C1 segment of cervical spinal cord (tissue), 14 donors: ENCODE measurements at places on chromosomes 6 and 20.

DNA sequence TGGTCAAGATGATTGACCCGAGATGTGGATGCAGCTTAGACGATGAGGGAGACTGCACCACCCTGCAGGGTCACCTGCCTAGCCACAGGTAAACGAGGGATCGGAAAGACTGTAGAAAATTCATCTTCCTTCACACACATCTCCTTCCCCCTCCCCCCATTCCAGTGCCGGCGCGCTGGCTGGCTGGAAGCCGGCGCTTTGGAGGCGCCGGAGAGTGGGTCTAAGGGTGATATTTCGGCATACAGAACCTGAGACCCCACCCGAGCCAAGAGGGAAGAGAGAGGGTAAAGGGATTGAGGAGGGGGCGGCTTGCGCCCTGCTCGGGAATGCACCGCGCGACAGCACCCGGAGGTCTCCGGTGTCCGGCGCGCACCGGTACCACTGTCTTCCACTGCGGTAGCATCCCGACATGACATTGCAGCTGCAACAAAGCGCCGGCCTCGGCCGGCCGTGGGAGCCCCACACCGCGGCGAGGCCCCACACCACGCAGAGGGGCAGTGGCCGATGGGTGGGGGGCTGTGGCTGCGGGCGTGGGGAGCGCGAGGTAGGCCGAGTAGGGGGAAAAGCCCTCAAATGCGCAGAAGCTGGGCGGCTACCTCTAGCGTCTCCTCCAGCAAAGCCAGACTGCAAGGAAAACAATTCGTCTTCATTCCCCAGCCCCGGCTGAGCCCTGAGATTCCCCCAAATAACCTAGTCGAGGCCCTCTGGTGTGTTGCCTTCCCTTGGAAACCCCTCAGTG, 984 bp downstream of the TNFRSF21 start:
- peak; percentile 32 for DNase-seq

- DNase-seq = no peak
Observed at GRCh38 chr20:11249683-11250082, 575.9 kb upstream of the JAG1 start.

GRCh38 chr6:1679031-1679687, 69.4 kb downstream of the FOXC1 start:
- DNase-seq = no peak

- no peak for DNase-seq
Observed at GRCh38 chr20:57564180-57564802, 3.4 kb downstream of the PCK1 start.

DNA sequence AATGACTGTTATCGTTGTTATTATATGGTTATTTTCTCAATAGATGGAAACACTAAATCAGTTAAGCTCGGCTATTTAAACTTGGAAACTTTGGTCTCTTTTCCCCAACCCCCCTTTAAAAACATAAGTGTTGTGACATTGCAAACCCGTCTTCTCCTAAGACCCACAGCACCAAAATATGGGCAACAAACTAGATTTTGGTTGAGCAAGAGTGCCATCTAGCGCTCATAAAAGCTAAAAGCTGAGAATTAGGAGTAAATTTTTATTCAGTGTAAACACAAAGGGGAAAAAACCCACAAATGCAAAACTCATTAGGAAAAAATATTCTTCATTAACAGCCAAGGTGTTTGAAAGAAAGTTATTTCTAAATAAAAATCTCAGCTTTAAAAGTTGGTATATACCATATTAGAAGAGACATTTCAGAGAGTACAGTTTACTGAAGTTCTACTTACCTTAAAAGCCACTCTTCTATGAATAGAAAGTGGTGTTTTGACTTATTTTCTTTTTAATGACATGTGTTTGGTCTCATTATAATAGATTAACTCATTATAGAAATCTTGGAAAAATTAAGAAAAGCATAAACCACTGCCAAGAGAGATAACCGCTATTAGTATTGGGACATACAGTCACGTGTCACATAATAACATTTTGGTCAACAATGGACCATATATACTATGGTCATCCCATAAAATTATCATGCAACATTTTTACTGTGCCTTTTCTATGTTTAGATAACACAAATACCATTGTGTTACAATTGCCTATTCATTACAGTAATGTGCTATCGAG, 21.1 kb downstream of the SESN1 start:
- peak; percentile 64 for DNase-seq

DNA sequence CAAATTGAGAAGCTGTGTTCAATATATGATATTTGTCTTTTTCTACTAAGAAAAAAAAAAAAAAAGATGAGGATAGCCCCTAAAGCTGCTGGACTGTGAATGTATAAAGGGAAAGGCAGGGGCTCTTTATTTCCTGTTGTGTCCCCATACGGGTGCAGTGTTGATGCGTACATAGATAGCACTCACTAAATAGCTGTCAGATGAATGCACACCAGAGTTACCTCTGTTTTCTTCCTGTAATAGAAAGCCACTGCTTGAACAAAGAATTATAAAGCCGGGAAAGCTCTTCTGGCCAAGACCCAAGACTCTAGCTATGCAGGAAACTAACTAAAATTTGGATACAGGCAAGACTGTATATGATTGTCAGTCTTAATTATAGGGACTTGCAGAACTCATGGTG, 260.0 kb downstream of the FARS2 start:
- no peak for DNase-seq

- no peak for DNase-seq
Observed at GRCh38 chr20:50792708-50793574, 1.9 kb upstream of the BCAS4 start.

DNA sequence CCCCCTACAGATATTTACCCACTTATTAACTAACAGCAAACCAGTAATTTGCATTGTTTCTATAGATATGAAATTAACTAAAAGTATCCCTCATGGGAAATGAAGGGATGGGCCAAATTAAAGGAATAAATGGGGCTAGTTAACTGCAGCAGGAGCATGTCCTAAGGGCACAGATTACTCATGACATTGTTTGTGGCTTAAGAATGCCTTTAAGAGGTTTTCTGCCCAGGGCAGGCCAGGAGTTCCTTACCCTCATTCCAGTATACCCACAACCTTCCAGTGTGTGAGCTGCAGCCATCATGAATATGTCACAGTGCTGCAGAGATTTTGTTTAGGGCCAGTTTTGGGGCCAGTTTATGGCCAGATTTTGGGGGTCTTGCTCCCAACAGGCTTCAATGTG, 1101.9 kb downstream of the PRIM2 start:
- no peak for DNase-seq

DNA sequence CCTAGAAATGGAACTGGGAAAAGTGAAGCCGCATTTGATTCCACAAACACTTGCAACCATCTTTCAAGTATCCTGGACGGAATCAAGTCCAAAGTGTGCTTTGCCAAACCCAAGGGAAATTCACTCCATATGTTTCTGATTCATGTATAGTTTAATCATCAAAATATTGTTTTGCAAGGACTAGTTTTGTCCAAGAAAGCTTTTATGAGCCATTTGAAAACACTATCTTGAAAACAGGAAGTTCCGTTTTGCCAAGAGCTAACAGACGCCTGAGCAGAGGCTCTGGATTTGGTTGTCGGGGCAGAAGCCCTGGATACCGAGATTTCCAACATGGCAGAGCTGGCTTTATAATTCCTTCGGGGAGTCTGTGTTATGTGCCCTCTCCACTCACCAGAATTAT, 251.1 kb downstream of the PHACTR1 start:
- no peak for DNase-seq

DNA sequence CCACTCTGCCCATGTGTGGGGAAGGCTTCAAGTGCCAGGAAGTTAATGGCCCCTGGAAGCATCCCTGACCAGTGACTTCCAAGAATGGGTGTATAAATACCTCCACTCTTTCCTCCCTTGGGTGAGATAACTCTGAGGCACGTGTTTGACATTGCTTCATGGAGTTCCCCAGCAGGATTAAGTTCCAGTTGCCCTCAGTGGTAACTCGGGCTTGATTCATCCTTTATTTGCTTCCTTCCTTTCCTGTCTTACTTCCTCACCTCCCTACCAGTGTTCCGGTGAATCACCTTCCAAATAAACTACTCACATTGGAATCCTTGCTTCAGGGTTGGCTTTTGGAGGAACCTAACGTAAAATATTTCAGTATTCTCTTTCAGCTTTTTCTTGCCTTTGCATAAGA, 84.6 kb upstream of the JAG1 start:
- DNase-seq = no peak

DNA sequence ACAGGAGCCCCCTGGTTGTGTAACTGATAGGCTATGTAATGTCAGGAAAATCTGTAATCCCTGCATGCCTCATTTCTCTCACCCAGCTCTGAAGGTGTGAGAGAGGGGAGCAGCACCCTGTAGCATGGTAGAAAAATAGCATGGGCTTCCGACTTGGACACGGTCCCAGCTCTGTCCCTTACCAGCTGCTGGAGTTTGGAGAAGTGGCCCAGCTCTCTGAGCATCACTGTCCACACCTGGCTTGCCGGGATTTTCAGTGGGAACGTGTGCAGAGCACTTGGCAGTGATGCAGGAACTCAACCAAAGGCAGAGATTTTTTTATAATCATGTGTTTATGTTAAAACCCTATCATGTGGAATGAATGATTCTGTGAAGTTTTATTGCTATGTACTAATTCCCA, 34.6 kb downstream of the STK35 start:
- no peak for DNase-seq

DNA sequence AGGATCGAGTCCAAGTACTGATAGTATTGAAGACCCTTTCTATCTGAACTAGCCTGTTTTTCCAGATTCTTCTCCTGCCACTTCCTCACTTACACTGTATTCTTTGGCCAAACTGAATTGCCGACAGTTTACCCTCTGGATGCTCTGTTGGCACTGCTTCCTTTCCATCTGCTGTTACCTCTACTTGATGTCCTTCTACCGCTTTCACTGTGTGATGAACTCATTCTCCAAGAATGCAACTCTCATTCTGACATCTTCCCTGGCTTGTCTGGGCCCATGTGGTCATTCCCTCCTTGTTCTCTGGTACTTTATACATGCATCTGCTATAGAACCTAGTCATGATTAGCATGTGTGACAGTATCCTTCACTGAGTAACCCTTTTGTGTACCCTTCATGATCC, 16.3 kb downstream of the RPRD1B start:
- no peak for DNase-seq

GRCh38 chr6:114989279-114989964, 646.6 kb upstream of the HS3ST5 start:
- DNase-seq = no peak

GRCh38 chr6:84284428-84285049, 57.1 kb upstream of the CEP162 start:
- DNase-seq = no peak

DNA sequence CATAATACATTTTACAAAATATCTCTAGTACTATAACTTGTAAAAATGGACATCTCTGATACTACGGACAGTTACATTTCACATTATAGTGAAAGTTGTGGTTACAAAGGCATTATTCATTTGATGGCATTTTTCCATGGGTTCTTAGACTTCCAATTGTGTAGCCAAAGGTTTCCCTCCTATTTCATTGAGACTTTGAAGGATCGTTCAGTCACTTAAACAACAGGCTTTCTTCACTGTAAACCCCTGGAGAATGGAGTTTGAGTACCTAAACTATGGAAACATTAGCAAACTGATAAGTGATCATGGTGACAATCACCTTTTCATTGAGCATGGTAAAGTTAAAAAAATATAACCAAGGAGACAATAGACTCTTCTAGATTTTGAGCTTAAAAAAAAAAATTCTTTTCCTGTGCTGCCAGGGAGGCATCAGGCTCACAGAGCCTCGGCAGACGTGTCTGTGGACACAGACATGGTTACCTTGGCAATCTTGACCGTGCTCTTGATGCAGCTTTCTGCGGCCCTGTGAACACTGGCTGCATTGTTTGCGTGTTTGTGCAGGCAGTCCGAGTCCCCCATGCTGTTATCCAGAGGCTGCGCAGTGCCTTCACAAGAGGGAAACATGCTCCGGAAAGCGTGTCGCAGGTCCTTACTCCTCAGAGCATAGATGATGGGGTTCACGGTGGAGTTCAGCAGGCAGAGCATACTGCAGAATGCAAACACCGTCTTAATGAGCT, 22.6 kb downstream of the CNR1 start:
- DNase-seq = no peak

DNA sequence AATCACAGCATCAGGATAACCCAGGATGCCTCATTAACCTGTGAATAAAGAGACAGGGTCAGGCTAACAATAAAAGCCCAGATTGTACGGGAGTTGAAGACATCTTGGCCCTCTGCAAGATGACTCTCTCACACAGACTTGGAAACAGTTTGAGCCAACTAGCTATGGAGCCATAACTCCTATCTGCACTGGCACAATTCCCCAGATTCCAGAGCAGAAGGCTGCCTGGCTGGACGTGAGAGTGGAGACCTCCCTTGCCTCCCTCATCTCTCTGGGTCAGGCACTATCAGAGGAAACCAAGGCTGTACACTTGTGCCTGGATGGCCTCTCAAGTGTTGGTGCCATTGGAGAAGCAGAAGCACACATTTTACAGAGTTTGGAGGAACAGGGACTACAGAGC, 312.6 kb downstream of the THBS2 start:
- no peak for DNase-seq

DNA sequence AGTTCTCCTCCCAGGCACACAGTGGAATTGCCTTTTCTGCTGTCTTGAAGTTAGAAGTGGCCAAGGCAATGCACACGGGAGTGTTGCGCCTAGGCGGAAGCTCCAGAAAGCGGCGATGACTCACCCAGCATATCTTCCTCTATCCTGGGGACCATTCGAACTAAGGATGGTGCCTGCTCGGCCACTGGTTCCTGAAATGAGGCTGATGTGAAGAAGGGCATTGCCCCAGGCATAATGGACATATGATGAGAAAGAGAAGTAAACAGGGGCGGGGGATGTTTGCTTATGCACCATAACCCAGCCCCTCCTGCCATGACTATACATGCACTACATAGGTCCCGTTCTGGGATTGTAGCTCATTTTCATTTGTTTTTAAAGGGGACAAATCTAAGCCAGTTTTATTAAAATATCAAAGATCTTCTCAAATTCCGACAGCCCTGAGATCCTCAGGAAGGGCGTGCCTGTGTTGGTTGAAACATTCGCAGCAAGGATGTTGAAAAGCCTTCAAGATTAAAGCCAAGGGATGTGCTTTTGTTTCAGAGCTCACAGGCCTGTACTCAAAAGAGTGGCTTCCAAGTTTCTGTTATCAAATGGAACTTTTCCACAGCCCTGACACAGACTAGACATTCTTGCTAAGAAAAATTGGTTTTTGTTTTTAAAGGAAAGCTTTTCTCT, 218.5 kb downstream of the LY86 start:
- no peak for DNase-seq
